ENCODE measurements at places on chromosomes 7 and 10.

GRCh38 chr10:82722273-82722672 lies 847.3 kb downstream of the NRG3 start:
- DNase-seq = no peak

GRCh38 chr10:51502124-51502523 lies 197.3 kb downstream of the CSTF2T start:
- no peak for DNase-seq

DNA sequence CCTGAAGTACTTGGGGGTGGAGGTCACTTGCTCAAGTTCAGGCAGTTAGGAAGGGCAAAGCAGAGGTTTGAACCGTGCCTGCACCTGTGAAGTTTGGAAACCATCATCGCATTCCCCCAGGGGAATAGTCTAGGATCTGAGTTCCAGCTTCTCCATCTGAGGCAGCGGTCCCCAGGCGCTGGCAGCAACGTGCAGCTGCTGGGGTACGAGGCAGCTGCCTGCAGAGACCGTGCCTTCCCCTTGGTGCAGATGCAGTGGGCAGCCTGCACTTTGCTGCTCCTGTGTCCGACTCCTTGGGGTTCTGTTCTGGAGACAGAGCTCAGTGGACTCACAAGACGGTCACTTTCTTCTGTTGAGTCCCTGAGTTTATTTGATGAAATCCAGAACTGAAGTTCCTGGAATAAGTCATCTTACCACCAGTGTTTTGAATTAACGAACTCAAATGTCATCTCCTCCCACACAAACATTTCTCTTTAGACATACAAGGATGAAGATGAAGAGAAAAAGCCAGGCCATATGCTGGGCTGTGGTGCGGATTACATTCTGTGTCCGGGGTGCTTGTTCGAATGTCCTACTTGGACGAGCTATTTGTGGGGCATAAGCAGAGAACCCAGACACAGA lies 19.9 kb upstream of the GIMAP8 start:
- no peak for DNase-seq

GRCh38 chr10:11294831-11295450 lies 277.3 kb downstream of the CELF2 start:
- DNase-seq = no peak

DNA sequence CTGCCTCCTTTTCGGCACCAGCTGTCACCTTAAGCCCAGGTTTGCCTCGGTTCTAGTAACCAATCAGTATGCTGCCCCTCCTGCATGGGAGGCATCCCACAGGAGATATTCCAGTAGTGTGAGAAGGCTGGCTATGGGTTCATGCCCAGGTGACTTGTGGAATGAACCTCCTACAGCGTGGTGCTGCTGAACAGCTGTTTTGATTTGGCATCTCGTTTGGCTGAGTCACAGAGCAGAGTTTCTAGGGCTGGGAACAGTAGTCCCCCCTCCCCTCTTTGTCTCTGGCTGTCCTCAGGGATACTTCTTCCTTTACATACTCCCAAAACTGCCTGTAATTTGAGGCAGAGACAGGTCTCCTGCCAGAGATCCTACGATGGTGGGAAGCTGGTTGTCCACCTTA lies 16.1 kb downstream of the R3HCC1L start:
- no peak for DNase-seq

GRCh38 chr10:34872820-34873219 lies 57.7 kb upstream of the PARD3 start:
- no peak for DNase-seq

- DNase-seq = no peak
Observed at GRCh38 chr10:114498413-114499111, 94.3 kb upstream of the AFAP1L2 start.

- peak; percentile 52 for DNase-seq
Observed at GRCh38 chr10:63720072-63720537, 198.9 kb downstream of the REEP3 start.

DNA sequence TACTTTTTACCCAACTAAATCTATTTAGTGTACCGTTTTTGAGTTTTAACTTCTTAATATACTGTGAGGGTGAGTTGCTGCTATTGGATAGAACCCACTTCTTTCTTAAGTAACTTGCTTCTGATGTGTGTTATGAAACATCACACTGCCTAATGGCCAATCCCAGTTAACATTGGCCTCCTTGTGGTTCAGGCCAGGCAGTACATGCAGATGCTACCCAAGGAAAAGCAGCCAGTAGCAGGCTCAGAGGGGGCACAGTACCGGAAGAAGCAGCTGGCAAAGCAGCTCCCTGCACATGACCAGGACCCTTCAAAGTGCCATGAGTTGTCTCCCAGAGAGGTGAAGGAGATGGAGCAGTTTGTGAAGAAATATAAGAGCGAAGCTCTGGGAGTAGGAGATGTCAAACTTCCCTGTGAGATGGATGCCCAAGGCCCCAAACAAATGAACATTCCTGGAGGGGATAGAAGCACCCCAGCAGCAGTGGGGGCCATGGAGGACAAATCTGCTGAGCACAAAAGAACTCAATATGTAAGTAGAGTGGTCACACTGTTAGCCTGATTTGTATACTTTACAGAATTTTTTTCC lies 39.7 kb downstream of the TES start:
- DNase-seq = no peak

- DNase-seq = no peak
Observed at GRCh38 chr7:139853506-139854123, 24.6 kb downstream of the TBXAS1 start.

GRCh38 chr7:112383671-112384417 lies 66.4 kb upstream of the IFRD1 start:
- DNase-seq = peak; percentile 5

GRCh38 chr7:142785841-142786250 lies 15.1 kb downstream of the PRSS2 start:
- DNase-seq = no peak

GRCh38 chr7:131250331-131250730 lies 77.3 kb upstream of the MKLN1 start:
- DNase-seq = peak; percentile 11

- DNase-seq = no peak
Observed at GRCh38 chr7:69651101-69651590, 52.9 kb downstream of the AUTS2 start.

- no peak for DNase-seq
Observed at GRCh38 chr10:21387868-21388267, 137.6 kb downstream of the SKIDA1 start.
